ENCODE measurements at places on chromosomes 2 and 18.

GRCh38 chr2:234344012-234344411 lies 152.9 kb downstream of the ARL4C start:
- DNase-seq, result no peak

DNA sequence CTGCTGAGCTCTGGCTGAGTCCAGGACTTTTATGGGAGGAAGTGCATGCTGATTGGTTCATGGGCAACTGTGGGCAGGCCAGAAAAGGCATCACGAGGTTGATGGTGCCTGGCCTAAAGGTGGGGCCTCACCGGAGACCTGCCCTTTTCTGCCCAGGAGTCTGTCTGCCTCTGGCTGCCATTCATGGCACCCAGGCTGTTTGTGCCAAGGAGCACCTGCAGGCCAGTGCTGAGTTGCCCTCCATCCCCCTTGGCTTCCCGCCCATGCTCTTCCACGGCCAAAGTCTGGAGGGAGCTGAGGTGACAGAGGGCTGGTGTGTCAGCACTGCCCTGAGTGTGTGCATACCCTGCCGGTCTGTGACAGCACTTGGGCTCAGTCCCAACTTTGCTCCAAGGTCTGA lies 123.2 kb downstream of the PTH2R start:
- no peak for DNase-seq

DNA sequence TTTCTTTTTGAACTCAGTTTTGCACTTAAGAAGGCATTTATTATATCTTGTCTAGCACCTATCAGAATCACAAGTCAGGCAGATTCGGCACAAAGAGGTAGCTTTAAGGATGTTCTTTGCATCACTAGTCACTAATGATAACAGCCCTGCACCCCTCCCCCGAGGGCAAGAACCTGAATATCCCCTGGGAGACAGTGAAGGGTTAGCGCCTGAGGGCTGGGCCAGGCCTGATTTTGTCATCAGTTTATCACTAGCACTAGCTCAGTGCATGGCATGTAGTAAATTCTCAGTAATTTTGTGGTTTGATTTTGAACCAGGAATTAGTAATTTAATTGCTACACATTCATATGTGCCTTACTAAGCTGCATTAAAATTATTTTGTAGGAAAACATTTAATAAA lies 23.9 kb upstream of the HS6ST1 start:
- DNase-seq, result no peak

- DNase-seq, result no peak
These were observed 3.1 kb downstream of the KCNE4 start for GRCh38 chr2:223055140-223055539.

- no peak for DNase-seq
These were observed 115.8 kb upstream of the PDE1A start for GRCh38 chr2:182542501-182543258.

DNA sequence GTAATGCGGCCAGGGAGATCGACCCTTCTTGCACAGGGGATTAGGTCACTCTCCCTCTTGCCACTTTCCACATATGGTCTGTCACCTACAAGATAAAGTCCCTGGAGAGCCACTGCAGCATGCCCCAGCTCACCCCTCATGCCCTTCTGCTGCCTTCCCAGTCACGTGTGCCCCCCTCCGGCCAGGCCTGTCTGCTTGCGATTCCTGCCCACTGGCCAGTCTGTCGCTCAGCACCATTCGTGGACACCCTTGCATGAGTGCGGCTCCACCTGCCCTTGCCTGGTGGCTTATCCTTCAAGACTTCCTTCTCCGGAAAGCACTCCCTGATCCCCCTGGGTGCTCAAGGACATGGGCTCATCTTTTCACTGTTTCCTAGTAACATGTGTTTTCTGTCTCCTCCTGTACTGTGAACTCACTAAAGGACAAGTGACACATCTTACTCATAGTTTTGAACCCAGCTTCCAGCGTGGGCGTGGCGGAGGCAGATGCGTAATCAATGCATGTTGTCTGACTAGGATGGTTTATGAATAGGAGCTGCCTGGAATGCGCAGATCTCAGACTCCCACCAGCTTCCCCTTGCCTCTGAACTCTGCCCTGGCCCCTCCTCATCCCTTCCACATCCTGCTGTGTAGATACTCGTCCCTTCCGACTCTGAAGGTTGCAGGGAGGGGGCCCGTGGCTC lies 7.8 kb upstream of the NT5DC4 start:
- DNase-seq, result peak; percentile 58

- DNase-seq, result no peak
These were observed 156.7 kb downstream of the QPCT start for GRCh38 chr2:37501113-37501512.

DNA sequence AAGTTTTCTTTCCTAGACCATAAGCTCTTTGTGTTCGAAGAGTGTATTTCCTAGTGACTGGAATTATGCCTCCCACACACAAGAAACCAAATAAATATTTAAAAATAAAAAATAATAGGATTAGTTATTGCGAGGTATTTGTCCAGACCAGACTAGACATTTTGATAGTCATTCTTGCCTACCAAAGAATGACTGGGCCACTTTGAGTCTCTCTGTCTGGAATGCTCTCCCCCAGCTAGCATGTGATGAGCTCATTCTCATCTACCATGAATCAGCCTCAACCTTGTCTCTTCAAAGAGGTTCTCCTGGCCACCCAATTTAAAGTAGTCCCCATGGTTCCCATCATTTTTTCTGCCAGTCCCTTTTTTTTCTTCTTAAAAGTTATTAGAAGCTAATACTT lies 13.9 kb upstream of the DSC1 start:
- DNase-seq, result no peak

- DNase-seq, result no peak
These were observed 93.1 kb downstream of the MBP start for GRCh38 chr18:77039196-77040130.

DNA sequence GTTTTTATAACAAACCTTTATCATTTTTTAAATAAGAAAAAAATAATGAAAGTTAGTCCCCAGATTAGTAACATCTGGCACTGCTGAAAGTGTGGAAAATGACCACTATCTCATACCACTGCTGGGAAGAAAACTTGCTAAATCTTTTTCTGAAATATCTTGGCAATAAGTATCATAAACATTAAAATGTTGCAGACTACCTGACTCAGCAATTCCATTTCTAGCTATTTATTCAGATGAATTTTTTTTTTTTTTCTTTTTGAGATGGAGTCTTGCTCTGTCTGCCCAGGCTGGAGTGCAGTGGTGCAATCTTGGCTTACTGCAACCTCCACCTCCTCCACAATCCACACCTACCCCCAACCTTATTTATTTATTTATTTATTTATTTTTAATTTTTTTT lies 35.3 kb upstream of the SOS1 start:
- DNase-seq, result no peak

GRCh38 chr2:219661955-219662395 lies 34.5 kb downstream of the SLC4A3 start:
- no peak for DNase-seq

DNA sequence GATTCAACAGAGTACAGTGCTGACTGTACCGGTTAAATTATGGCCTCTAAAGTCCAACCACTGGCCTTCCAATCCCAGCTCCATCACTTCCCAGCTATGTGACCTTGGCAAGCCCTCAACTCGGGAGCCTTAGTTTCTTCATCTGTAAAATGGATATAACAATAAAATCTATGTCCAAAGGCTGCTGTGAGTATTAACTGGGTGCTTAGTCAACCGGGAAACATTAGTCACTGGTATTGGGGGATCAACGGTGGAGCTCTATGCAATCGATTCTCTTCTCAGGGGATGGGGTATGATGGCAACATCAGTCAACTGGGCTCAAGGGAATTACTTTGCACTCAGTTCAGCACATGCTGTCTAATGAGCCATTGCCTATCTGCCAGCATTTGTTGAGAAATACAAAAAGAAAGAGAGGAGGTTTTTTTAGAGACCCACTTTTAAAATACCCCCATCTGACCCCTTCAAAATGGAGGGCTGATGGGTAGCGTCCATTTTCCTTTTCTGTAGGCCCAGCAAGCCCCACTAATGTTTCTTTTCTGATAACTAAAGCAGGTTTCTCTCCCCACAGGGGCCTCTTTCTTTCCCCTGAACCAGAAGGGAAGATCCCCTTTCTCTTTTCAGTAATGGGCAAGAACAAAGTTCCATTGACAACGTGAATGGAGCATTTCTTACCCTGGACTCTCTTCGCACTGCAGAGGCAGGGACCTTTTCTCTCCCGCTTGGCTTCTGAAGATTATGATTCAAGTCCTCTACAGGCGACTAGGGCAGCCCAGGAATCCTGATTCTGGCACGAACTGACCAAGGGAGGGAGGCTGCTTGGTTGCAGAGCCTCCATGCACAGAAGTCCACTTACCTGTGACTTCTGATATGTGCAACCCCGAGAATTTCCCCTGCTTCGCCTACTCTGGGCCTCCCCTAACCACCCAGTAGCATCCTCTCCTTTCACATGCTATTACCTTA lies 8.7 kb upstream of the AGFG1 start:
- peak; percentile 69 for DNase-seq

GRCh38 chr2:109647636-109648035 lies 33.5 kb downstream of the SOWAHC start:
- DNase-seq, result no peak

DNA sequence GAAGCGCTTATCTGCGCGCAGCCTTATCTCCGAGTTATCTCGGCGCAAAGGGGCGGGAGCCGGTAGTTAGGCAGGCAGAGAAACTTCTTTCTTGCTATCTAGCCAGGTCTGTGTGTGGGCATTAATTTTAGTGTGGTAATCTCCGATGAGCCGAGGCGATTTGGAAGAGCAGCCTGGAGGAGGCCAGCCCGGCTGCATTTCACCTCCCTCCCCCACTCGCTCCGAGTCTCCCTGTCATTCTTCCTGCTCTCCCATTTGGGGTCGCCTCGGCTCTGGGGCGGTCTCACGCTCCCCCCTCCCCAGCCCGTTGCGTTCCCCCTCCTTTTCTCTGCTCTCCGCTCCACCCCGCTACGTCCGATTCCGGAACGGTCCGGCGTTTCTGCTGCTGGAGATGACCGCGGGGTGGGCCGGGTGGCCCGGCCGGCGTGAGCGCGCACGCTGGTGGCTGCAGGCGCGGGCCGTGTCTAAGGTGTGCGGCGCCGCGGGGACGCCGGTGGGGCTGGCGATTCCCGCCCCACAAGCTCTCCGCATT lies 566 bp downstream of the GATA6 start:
- DNase-seq, result no peak

GRCh38 chr2:138787053-138787666 lies 7.0 kb upstream of the NXPH2 start:
- DNase-seq, result peak; percentile 12

- DNase-seq, result no peak
These were observed 19.6 kb upstream of the ESPNL start for GRCh38 chr2:238080518-238080917.

GRCh38 chr2:202118168-202118567 lies 45.1 kb downstream of the KIAA2012 start:
- DNase-seq, result no peak

DNA sequence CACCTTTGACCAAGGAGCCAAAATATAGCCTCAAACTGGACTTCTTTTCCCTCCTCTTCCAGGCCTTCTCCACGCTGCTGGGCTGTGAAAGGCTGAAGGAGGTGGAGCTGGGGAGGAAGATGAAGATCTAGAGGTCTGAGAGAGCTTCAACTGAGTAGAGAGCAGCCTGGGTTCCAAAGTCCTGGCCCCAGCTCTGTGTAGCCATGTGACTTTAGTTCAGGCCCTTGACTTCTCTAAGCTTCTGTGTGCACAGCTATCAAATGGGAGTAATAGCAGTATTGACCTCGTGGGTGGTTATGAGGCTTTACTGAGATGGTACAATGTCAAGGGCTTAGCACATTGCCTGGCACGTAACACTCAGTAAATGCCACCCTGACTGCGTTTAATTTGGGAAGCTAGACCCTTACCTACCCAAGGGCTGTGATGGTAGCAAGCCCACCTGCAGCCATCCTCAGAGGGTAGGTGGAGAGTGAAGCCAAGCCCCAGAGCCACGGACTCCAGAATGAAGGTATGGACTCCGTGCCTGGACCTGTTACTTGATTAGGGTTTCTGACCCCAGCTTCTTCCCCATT lies 38.4 kb downstream of the SERTAD2 start:
- no peak for DNase-seq

- no peak for DNase-seq
These were observed 26.2 kb downstream of the SH2D6 start for GRCh38 chr2:85444629-85445172.

DNA sequence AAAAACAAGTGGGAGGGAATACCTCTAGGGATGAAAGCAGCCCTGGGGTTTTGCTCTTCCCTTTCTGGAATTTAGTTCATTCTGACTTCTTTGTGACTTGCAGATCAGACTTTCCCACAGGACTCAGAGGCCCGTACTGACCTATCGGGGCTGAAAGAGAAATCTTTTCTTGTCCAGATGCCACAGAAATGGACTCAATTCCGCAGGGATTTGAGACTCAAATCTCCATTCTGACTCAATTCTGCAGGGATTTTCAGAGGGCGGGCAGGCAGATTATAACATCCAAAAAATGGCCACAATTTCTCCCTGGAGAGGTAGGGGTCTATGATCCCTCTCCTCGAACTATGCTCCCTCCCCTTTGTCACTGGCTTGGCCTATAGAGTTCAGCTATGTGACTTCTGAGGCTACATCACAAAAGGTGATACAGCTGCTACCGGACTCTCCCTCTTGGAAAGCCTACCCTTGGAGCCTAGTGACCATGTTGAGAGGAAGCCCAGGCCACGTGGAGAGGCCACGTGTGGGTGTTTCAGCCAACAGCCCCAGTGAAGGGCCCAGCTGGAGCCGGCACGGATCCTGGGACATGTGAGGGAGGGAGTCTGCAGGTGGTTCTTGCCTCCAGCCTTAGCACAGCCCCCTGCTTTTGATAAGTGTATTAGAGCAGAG lies 4.8 kb upstream of the EFHD1 start:
- no peak for DNase-seq

GRCh38 chr2:24049485-24050021 lies at the start of gene FKBP1B:
FKBP1B (plus strand) TSS chr2:24049741; CDS start chr2:24049850, 109 bp downstream.
- DNase-seq, result peak; percentile 64

DNA sequence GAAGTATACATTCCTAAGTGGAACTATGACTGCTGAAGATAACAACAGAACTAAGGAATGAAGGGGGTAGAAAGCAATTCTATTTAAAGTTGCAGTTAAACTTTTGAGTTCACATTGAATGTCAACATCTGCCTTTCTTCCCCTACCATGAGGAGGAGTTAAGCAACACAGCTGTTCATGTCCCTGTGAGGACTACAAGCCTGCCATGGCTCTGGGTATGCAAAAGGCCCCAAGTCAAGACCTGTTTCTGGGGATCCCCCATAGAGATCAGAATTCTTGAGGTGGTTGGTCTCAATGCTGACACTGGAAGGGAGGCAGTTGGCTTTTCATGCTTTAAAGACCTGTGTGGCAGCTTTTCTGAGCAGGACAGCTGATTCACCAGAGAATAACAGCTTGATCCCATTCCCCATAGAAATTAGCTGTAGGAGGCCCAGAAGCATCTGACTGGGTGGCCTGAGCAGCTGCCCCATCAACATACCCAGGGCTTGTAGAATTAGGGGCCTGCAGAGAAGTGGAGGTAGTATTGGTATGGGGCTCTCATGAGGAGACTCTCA lies 131.0 kb downstream of the SETBP1 start:
- DNase-seq, result no peak

GRCh38 chr18:48564139-48564538 lies 25.3 kb downstream of the CTIF start:
- DNase-seq, result no peak
